ENCODE measurements at places on chromosomes 7 and 10.

DNA sequence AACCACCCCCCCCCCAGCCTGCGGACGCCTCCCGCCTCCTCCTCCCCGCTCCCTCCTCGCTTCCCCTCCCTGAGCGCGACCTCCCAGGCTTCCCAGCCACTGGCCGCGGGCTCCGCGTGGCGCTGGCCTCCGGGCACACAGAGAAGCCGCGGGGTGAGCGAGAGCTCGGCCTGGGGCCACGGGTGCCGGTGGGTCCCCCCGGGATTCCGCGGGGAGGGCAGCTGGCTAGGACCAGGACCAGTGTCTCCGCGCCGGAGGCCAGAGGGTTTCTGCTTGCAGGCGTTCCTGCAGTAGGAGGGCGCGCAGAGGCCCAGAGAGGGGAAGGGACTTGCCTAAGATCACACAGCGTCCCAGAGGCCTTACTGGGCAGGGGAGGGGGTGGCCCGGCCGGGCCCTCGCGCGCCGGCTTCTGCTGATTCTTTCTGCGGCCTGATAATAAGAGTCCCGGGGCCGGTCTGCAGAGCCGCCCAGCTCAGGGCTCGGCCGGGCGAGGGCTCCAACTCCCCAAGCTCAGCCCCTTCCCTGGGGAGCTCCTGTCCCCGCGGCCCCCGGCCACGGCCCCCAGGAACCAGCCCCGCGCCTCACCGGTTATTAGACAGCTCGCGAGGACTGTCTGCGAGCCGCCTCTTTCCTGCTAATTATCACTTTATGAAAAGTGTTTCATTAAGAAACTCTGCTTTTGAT is 10.1 kb downstream of the UNCX start:
- no peak for DNase-seq

DNA sequence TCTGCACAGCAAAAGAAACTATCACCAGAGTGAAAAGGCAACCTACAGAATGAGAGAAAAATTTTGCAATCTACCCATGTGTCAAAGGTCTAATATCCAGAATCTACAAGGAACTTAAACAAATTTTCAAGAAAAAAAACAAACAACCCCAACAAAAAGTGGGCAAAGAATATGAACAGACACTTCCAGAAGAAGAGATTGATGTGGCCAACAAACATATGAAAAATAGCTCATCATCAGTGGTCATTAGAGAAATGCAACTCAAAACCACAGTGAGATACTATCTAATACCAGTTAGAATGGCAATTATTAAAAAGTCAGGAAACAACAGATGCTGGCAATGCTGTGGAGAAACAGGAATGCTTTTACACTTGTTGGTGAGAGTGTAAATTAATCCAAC is 7.1 kb upstream of the MKLN1 start:
- no peak for DNase-seq

DNA sequence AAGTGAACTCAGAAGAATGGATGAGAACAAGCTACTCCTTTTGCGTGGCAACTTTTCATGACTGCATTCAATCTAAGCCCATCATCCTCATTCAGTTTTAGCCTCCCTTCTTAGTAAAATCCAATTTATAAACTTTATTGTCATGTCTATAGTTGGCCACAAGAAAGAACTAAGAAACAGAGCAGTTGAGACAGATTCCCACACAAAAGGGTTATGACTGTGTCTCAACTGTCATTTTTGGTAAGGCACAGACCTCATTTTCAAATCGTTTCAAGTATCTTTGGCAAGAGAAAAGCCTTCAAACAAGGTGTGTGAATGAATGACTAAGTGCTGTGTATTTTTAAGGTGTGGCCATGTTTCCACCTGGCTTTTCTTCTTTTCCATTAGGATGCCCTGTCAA is 84.2 kb upstream of the CREB5 start:
- no peak for DNase-seq

- DNase-seq, result no peak
Measured at GRCh38 chr7:117674617-117675016, 194.8 kb downstream of the CFTR start.

DNA sequence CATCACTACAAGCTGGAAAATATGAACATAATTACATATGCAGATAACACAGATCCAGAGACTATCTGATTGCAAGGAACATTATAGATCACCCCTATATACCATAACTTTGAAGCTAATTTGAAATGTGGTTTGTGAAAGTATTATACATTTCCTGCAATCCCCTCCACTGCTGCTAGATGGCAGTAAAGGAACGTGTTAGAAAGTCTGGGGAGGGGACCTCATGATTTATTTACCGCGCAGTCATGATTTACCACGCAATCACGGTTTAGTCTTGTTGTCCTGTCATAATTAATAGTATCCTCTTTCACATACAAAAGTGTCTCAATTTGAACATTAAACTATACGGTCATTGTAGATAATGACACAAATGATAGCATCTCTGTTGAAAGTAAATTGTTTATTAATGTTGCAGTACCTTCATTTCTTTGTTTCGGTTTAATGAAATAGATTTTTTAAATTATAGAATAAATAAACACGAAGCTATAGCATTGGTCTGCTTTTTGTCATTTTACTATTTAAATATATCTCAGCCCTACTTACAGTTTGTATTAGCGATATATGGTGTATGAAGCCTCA is 145.3 kb upstream of the PRSS1 start:
- DNase-seq, result no peak

- no peak for DNase-seq
Measured at GRCh38 chr7:112411186-112411795, 39.0 kb upstream of the IFRD1 start.

DNA sequence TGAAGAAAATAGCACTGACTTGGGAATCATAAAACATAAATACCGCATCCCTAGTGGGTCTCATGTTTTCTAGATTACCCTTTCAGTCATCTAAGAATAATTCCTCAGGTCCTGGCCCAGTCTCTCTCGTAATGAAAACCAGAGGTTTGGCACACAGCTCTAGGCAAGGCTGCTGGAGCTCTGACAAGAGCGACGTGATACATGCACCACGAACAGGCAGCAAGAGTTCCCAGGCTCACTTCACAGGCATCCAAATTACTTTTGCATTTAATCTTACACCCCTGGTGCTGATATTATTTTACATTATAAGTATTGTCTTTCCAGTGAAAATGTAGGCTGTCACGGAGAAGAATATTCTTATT is 105.2 kb downstream of the THSD7A start:
- no peak for DNase-seq

DNA sequence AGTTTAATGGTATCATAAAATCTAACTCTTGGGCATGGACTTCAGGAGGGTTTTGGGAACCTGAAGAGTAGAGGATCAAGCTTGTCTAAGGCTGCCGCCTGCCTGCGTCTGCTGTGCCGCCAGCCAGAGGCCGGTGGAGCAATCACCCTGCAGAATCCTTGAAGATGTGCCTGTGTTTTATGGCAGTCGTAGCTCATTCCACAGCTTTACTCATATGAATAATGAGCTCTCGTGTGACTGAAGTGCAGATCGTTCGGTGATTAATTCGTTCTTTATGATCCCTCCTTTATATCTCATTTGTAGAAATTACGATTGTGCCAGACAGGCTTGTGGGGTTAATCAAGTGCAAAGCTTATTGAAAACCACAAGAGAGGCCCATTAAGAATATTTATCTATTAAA is 100.8 kb downstream of the ACTR3B start:
- DNase-seq, result no peak

DNA sequence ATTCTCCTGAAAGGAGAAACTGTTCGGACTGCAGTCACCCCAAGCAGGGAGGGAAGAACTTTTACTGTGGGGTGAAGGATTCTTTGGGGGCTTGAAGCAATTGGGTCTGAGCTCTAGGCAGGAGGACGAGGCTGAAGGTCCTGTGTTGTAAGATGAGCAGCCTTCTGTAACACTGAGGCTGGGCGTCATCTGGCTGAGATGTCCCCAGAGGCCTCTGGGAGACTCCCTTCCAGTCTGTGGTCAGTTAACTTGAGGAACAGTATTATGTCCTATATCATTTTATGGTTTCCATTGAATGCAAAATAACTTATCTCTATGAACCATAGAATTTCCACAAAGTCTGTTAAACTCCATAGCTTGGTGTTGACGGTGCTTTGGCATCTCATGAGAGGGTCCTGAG is 26.3 kb downstream of the FIGNL1 start:
- DNase-seq, result no peak

GRCh38 chr10:22612318-22612717 is 102.1 kb downstream of the PIP4K2A start:
- no peak for DNase-seq

DNA sequence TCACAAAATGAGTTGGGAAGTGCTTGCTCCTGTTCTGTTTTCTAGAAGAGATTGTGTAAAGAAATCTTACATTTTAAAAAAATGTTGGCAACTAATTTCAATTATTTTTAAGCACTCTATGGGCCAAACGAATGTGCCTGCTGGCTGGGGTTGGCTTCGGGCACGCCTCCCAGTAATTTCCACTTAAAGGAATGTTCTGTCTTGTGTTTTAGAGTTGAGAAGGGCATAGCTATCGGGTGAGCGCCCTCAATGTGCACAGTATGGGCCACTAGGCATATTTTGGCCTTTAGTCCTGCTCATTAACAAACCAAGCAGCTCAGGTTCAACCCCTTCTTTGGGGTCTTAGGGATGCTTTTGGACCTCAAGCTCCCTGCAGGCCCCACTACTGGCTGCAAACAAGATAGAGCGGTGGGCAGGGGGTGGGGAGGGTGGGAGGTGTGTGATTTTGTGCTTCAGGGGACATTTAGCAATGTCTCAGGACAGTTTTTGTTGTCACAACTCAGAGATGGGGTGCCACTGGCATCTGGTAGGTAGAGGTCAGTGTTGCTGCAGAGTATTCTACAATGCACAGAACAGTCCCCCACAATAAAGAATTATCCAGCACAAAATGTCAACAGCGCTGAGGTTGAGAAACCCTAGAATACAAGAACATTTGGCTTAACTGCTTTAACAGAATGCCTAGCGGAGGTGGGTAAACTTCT is 40.7 kb downstream of the TACC2 start:
- no peak for DNase-seq

DNA sequence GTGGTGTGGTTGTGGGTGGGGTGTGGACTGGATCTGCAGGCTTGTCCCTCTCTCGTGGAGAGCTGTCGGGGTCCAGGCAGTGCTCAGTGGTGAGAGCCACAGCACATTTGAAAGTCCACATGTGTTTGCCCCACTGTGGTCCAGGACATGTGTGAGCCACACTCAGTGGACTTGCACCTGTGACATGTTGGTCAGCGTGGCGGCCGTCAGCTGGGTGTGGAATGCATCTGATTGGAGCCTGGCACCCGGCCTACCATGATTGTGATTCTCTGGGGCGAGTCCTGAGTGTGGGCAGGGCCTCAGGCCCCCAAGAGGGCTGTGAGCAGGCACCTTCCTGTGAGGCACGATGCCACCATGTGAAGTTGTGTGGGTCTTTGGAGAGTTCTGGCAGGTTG is 77.9 kb downstream of the DNAJB6 start:
- DNase-seq, result no peak

- no peak for DNase-seq
Measured at GRCh38 chr7:101913851-101914250, 96.4 kb downstream of the CUX1 start.

- DNase-seq, result no peak
Measured at GRCh38 chr10:69974551-69975155, 78.0 kb upstream of the MACROH2A2 start.

DNA sequence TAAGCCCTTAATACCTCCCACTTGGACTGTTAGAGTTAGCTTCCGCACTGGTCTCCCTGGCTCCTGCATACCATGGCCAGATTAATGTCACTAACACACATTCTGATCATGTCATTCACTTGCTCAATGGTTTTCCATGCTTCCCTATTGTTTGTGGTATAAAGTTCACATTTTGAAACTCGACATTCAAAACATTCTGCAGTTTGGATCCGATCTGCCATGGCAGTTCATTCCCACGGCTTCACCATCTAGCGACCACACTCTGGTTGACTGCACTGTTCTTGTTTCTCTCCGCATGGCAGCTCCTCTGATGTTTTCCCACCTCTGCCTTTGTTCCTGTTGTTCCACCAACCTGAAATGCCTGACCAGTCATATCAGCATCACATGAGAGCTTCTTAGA is 87.4 kb upstream of the WAC start:
- no peak for DNase-seq

GRCh38 chr7:25617214-25617613 is 388.9 kb upstream of the NPVF start:
- no peak for DNase-seq

DNA sequence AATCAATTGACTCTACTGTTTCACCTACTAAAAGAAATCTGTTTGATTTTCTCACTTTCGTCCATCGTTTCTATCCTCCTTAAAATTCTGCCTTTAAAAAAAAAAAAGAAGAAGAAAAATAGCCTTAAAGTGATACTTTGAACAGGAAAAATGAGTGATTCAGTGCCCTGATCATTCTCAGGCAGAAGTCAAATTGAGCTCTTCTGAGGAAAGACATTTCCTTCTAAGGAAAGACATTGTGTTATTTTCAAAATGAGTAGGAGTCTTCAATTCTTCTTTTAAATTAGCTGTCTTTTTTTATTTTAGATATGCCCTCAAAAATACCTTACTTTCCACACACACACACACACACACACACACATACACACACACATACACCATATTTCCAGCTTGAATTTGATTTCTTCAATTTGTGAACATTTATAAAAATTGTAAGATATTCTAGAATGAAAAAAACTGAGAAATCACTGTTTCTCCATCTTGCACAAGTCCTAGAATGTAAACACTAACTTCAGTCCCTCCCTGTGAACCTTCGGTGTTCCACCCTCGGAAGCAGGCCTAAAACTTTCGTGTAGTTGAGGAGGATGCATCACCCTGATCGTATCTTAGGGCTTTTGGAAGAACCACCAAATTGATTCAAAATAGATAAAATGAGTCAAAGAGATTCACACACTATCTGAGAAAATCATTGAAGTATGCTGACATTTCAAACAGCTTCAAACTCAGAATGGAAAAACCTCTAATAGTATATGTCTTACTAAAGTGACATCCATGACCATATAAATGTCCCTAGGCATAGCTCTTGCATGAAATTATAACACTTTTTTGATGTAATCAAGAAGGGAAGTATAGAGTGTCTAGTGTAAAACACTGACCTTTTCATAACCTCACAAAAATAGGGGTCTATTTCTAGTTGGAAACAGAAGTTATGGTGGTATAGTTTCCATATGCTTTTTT is 270.8 kb downstream of the GATA3 start:
- no peak for DNase-seq

GRCh38 chr10:120789303-120790203 is 61.6 kb upstream of the WDR11 start:
- no peak for DNase-seq

DNA sequence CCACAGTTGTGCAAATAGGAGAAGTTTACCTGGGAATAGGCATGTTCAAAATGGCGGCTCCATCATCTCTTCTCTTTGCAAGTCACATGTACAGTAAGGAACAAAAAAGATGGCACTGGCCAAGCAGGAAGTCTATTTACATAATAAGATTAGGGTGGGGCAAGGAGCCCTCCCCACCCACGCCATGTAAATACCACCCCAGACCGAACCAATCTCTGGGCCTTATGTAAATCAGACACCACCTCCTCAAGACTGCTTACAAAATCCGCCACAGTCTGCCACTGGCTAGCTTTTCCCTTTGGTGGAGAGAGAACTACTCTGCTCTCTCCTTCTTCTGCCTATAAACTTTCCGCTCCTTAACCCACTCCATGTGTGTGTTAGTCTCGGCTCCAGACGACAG is 1496.3 kb downstream of the REEP3 start:
- DNase-seq, result no peak

Measured in cortex of kidney (tissue), 1 donor.